Chondrocyte (in vitro differentiated cells): ENCODE measurements at places on chromosomes 5 and 9.
A peak's percentile ranks its signal among the peaks of the same experiment; 100 is the strongest.

DNA sequence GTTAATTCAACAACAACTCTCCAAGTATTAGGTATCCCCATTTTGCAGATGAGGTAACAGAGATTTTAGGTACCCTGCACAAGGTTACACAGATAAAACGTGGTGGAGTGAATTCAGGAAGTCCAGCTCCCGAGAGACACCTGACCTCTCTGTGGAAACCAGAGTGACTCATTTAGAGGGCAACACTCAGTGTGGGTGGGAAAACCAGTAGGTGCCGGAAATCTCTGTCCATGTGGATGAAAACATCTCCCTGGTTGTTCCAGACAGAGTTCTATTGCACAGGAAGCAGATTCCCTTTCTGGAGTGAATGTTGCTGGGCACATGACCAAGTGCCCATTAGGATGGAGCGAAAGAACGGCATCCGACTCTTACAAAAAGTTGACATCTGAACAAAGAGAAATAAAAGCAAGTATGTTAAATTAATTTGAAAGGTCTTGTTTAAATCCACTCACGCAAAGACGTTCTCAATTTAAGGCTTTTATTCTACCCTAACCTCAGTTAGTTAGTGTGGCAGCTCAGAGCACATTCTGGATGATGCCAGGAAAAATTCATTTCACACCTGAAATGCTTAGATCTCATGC is 391.9 kb upstream of the WWC1 start:
- peaks cover 2% of the 10 kb centered on the region for H3K27me3 ChIP-seq
- peaks cover 23% of the 10 kb centered on the region for H3K4me1 ChIP-seq
- H3K36me3 ChIP-seq, result peaks cover 3% of the 10 kb centered on the region
- H3K4me3 ChIP-seq, result no peak overlapping the region
- DNase-seq, result no peak

DNA sequence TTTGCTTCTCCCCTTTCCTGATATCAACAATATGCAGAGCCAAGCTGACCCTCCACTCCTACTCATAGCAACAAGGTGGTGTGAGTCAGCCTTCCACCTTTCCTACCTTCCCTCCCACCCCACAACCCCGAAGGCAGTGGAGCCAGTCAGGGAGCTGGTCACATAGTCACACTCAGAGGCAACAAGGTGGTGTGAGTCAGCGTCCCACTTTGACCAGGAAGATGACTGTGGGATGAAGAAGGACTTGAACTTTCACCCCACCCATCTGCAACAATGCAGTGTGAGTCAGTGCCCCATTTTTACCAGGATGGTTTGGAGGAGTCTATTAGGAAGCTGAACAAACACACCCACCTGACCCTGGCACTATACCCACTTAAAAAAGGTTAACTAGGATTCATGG is 30.1 kb upstream of the ZNF782 start:
- H3K36me3 ChIP-seq, result no peaks in the 10 kb centered on the region
- H3K27me3 ChIP-seq, result no peaks in the 10 kb centered on the region
- peaks cover 9% of the 10 kb centered on the region for H3K4me1 ChIP-seq

DNA sequence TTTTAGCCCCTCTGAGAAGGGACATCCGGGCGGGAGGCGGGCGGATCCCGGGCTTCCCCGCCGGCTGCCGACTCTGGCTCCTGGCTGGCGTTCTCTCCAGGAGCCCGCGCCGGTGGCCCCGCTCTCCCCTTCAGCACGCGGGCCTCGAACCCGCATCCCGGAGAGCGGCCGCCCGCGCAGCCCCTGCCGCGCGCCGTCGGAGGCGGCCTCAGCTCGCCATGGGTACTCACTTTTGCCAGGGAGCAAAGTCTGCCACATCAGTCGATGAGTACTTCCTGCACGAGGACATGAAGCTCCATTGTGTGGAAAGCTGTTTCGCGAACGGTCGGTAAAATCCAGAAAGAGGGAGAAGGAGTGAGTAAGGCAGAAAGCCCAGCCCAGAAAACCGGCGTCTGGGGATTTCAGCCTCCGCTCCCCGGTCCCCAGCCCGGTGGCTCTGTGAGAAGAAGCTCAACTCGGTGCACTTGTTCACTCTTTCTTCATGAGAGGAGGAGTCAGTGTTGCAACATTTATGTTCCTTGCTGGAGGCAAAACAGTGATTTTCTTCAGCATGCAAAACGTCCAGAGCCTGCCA is at the start of gene PRLR:
Gene PRLR (minus strand): TSS at position 450 of the 574 bp plus-strand sequence. CDS start 140,867 bp downstream, outside the sequence.
- no peak for DNase-seq
- peak within 1 kb of the TSS; percentile 66 for H3K4me3 ChIP-seq
- H3K27ac ChIP-seq, result no peak within 1 kb of the TSS
- H3K36me3 ChIP-seq, result no peaks in the 10 kb centered on the region
- peaks cover 58% of the 10 kb centered on the region for H3K27me3 ChIP-seq

- no peaks in the 10 kb centered on the region for H3K4me1 ChIP-seq
- H3K27ac ChIP-seq, result peak overlapping the region; percentile 41
- peaks cover 65% of the 10 kb centered on the region for H3K36me3 ChIP-seq
- no peak overlapping the region for H3K4me3 ChIP-seq
- H3K27me3 ChIP-seq, result no peaks in the 10 kb centered on the region
Measured at GRCh38 chr9:35716230-35716629, 15.8 kb downstream of the TLN1 start.

GRCh38 chr5:4883360-4883759 is 256.8 kb upstream of the ADAMTS16 start:
- H3K36me3 ChIP-seq, result no peaks in the 10 kb centered on the region
- DNase-seq, result no peak
- H3K4me3 ChIP-seq, result no peak overlapping the region
- H3K4me1 ChIP-seq, result peaks cover 5% of the 10 kb centered on the region
